ENCODE measurements at places on chromosomes 12 and 14.

DNA sequence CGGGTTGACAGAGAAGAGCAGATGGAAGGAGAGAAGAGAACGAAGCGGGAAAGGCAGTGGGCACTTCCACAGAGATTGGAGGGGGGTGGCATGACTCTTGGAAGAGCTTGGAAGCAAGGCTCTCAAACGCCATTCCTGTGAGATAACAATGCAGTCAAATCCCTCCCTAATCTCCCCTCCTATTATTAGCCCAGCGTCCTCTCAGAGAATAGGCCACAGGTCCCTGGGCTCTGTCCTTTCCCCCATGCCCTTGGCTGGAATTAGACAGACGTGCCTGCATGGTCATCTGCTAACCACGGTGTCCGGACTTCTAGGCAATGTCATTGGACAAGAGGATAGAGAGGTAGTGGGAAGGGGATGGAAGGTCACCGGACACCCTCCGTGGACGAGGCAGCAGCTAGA, 8.0 kb upstream of the MYH7 start:
- DNase-seq, result no peak

DNA sequence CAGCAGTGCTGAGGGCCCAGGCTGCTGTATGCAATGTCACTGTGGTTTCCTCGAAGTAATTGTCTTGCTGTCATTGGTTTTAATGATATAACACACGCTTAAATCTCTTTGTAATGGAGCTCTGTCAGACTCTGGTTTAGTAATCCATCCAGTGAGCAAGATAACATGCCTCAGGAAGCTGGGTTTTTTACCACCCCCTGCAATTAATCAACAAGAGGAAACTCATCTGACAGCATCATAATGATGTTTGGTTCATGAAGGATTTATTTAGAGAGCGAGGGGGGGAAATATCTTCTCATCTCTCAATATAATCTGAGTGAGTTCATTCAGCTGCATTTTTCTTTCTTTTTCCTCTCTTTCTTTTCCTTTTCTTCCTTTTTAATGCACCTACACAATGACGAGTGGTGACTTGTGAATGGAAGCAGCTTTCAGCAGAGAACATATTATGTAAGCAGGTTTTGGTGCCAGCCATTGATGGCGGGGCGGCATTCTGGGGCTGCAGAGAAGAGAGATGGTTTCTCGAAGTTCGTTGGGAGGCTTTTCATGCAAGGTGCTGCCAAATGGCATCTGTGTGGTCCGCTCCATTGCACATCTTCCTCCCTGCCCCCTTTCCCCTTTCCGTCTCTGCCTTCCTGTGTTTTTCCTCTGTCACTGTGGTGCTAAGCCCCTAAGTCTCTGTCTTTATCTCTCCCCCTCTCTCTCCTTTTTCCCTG, 6.7 kb downstream of the RPH3A start:
- DNase-seq, result no peak

GRCh38 chr14:36467332-36467731, 52.7 kb downstream of the NKX2-1 start:
- DNase-seq, result no peak

- no peak for DNase-seq
Observed at GRCh38 chr14:94631536-94632304, 19.5 kb downstream of the SERPINA3 start.

GRCh38 chr14:95597784-95598211, 62.9 kb downstream of the GLRX5 start:
- no peak for DNase-seq

- DNase-seq, result no peak
Observed at GRCh38 chr12:92921877-92922276, 7.2 kb downstream of the EEA1 start.

DNA sequence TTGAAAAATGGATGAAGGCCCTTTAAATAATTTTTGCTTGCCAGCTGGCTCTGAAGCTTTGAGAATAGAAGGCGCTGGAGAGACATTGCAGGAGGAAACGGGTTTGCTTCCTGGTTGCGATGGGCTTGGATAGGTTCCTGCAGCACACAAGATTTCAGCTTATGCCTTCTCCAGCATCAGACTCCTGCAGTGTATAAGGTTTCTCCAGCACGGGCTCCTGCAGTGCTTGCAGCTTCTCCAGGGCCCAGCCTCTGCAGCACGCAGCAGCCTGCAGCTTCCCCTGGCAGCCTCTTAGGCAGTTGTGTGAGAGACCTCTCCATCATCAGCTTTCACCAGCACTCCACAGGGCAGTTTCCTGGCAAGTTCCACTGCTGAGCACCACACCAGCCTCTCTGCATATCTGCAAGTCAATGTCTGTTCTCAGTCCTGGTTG, 78.7 kb upstream of the ZDHHC17 start:
- DNase-seq, result no peak

GRCh38 chr14:102121567-102121966, 18.1 kb upstream of the WDR20 start:
- DNase-seq, result no peak

GRCh38 chr12:123532808-123533649, 490 bp downstream of the RILPL1 start:
- peak; percentile 6 for DNase-seq

- DNase-seq, result no peak
Observed at GRCh38 chr14:59500732-59501131, 16.4 kb downstream of the JKAMP start.

GRCh38 chr12:26460361-26460760, 265.0 kb downstream of the SSPN start:
- no peak for DNase-seq

GRCh38 chr12:121175383-121176119, 34.4 kb upstream of the P2RX4 start:
- DNase-seq, result no peak

GRCh38 chr14:84064316-84065125, 1465.4 kb upstream of the FLRT2 start:
- DNase-seq, result no peak

DNA sequence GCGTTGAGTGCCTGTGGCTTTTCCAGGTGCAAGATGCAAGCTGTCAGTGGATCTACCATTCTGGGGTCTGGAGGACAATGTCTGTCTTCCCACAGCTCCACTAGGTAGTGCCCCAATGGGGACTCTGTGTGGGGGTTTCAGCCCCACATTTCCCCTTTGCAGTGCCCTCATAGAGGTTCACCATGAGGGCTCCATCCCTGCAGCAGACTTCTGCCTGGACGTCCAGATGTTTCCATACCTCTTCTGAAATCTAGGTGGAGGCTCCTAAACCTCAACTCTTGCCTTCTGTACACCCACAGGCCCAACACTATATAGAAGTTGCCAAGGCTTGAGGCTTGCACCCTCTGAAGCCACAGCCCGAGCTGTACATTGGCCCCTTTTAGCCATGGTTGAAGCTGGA, 52.9 kb downstream of the PRKCH start:
- DNase-seq, result no peak

- DNase-seq, result no peak
Observed at GRCh38 chr12:29167988-29168387, 18.9 kb downstream of the FAR2 start.

- no peak for DNase-seq
Observed at GRCh38 chr12:130070126-130070611, 92.1 kb upstream of the FZD10 start.

- DNase-seq, result no peak
Observed at GRCh38 chr12:25434515-25434914, 118.6 kb downstream of the LMNTD1 start.

- no peak for DNase-seq
Observed at GRCh38 chr12:92757597-92758121, 54.9 kb downstream of the PLEKHG7 start.

GRCh38 chr12:125491553-125491952, 426.3 kb downstream of the AACS start:
- DNase-seq, result no peak

DNA sequence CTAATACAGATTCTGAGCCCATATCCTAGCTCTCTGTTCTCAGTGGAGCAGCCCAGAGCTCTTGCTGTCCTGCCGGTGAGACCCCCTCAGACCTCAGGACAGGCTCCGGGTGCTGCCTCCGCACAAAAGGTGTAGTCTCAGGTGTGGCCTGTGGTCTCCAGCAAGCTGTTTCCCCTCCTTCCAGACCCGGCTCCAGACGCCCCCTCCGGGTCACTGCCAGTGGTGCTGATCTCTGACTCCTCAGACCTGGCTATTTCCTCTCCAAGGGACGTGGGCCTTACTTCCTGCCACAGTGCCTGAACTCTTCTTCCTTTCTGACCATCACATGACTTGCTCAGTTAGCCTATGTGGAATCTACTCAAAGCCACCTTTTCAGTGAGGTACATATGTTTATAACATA, 337.5 kb downstream of the GLT1D1 start:
- DNase-seq, result no peak

GRCh38 chr12:111368291-111368787, 556 bp downstream of the PHETA1 start:
- DNase-seq, result no peak

- no peak for DNase-seq
Observed at GRCh38 chr12:1924996-1925683, 6.7 kb upstream of the CACNA2D4 start.

Data from stimulated activated CD4-positive, alpha-beta T cell treated with anti-CD3 and anti-CD28 coated beads, Interleukin-15, amount 100 ng/mL, for 48 hours (primary cell).